Omental fat pad (tissue), 4 donors: ENCODE measurements at places on chromosomes 2 and 18. TPM values are rescaled to one million over a fixed set of nuclear protein-coding genes. Genes with fewer than 3 reads are reported as not detected.

The GPAT2 gene
- total RNA-seq: 7.0 TPM

The CDK15 gene
- total RNA-seq: 0.75 TPM

The PRPF40A gene
- 69.0 TPM for total RNA-seq

The ANO7 gene
- total RNA-seq: not detected

The ANKRD23 gene
- total RNA-seq: 1.4 TPM

The MYL12A gene
- total RNA-seq: 814 TPM

The ATIC gene
- total RNA-seq: 28.2 TPM

The AQP12B gene
- not detected for total RNA-seq

The FSHR gene
- not detected for total RNA-seq

DNA sequence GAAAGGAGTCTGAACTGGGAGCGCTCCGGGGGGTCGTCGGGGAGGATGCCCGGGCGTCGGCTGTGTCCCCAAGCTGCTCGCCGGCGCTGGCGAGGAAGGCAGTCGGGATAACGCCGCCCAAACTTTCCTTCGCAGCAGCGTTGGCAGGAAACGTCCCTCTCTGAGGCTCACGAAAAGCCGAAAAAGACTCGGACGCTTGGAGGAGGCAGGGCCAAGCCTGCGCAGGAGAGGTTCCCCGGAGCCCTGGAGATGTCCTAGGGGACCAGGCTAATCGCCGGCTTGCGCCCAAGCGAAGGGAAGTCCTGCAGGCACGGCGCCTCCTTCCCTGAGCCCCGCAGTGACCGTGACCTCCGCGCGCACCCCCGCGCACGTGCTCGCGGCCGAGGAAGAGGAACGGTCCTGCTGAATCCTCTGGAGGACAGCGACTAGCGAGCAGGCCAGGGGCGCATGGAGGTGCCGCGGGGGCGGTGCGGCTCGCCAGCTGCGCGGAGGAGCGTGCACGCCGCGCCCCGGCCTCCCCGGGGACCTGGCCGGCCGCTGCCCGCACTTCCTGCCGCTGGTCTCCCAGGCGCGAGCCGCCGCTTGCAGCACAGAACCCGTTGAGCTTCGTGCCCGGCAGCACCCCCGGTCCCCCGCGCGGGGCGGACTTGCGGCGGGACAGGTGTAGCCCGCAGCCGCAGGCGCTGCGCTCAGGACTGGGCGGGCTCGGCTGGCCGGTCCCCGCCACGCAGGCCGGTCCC is at the start of gene SH3RF3:
TSS of gene SH3RF3 (plus strand) at position 590 of the 740 bp plus-strand sequence.
- DNase-seq: no peak

GRCh38 chr2:9772999-9773902 is 70.0 kb upstream of the TAF1B start:
- no peak for DNase-seq

- no peak for DNase-seq
These were observed 102.1 kb downstream of the MEIS1 start for GRCh38 chr2:66536997-66537396.

GRCh38 chr2:181419129-181419855 is 37.9 kb upstream of the ITGA4 start:
- no peak for DNase-seq

- no peak for DNase-seq
These were observed 154.8 kb upstream of the PGAP1 start for GRCh38 chr2:197081294-197081693.

GRCh38 chr2:60294901-60295635 is 258.4 kb downstream of the BCL11A start:
- DNase-seq: no peak

DNA sequence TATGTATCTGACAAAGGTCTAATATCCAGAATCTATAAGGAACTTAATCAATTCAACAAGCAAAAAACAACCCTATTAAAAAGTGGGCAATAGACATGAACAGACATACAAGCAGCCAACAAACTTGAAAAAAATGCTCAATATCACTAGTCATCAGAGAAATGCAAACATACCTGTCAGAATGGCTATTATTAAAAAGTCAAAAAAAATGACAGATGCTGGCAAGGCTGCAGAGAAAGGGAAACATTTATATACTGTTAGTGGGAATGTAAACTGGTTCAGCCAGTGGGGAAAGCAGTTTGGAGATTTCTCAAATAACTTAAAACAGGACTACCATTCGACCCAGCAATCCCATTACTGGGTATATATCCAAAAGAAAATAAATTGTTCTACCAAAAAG is 21.6 kb downstream of the SESTD1 start:
- DNase-seq: no peak

GRCh38 chr18:36728345-36728744 is 100.5 kb downstream of the TPGS2 start:
- DNase-seq: no peak

DNA sequence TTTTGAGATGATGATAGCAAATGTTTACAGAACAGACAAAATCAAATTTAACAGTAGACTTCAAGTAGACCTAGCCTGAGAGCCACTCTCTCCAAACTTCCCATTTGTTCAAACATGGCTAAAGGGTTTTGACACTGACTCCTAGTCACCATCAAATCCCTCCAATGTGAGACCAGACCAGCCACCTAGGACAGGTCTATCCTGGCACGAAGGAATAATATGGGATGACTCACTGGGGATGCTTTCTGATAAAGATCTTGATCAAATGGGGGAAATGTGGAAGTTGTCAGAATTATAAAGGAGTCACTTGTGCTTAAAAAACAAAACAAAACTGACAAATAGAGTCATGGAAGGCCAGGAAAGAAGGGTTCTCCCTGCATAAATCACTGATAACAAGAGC is 95.7 kb downstream of the EDAR start:
- DNase-seq: no peak

GRCh38 chr18:54069729-54070128 is 154.7 kb downstream of the MBD2 start:
- DNase-seq: no peak

- no peak for DNase-seq
These were observed 37.4 kb downstream of the LYPD6B start for GRCh38 chr2:149075853-149076252.

DNA sequence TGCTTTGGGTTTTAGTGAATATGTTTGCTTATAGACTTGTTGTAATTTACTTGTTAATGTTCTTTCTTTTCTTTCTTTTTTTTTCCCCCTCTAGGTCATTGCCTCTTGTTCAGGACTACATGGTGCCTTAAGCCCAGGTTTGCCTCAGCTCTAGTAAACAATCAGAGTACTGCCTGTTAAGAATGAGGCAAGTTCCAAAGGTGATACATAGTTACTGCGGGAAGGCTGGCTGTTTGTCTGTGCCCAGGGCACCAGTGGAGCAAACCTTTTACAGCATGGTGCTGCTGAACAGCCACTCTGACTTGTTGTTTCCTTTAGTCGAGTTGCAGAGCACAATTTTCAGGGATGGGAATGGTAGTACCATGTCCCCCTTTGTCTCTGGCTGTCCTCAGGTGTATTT is 517.2 kb downstream of the NYAP2 start:
- no peak for DNase-seq

DNA sequence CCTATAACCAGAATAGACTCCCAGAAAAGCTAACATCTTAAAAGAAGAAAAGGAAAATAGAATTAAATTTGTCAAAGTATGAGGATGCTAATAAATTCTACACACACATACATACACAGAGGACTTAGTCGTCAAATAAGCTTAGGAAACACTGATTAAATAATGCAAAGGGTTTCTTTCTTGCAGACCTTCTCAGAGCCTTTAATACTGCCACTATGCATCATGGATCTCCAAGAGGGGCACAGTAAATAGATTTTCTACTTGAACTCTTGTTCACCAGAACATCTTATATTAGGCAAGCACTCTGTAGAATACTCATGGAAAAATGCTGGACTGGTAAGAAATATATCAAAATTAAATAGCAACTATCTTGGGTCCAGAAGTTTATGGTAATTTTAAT is 69.4 kb downstream of the ANKRD44 start:
- no peak for DNase-seq

DNA sequence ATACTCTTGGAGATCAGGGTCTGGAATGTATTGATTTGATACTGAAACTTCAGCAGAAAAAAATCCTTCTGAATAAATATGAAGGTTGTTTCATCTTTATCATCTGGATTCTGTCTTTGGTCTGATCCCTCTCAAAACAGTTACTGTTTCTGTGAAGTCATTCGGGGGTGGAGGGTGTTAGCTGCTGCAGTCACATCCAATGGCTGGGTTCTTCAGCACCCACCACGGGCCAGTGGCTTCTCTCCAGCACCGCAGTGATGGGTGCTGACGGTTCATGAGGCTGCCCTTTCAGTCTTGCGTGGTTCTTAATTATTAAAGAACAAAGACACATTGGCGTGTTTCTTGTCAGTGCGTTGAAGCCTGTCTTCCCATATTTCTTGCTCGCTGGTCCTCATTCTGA is 148.0 kb downstream of the LDLRAD4 start:
- DNase-seq: no peak

GRCh38 chr18:11902522-11903292 is 5.4 kb downstream of the MPPE1 start:
- DNase-seq: no peak

DNA sequence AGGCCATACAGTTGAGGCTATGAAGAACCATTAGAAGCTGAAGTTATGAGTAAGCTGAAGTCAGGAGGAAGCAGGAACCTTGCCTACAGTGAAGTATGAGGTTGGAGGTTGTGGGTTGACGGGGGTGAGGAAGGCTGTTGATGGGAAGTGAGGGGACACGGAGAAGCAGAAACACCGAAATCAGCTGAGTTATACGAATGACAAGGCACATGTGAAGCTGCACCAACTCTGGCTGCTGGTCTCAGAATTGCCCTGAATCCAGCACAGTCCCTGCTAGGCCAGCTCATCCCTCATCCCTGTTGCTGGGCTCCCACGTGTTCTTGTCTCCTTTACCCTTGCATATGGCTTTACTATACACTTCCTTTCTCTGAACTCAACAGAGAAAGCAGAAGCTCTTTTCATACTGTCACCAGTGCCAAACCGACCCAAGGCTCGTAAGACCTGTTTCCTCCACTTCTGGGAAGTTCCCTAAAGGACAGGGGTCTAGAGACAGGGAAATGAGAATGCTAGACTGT is 9.2 kb upstream of the TMEM247 start:
- DNase-seq: no peak

- DNase-seq: no peak
These were observed 180.4 kb downstream of the FAM124B start for GRCh38 chr2:224221455-224221913.
